Central memory CD4-positive, alpha-beta T cell (primary cell): ENCODE measurements at places on chromosomes 12 and 14.

- no peak for DNase-seq
Observed at GRCh38 chr14:104803912-104804410, 3.1 kb downstream of the ZBTB42 start.

DNA sequence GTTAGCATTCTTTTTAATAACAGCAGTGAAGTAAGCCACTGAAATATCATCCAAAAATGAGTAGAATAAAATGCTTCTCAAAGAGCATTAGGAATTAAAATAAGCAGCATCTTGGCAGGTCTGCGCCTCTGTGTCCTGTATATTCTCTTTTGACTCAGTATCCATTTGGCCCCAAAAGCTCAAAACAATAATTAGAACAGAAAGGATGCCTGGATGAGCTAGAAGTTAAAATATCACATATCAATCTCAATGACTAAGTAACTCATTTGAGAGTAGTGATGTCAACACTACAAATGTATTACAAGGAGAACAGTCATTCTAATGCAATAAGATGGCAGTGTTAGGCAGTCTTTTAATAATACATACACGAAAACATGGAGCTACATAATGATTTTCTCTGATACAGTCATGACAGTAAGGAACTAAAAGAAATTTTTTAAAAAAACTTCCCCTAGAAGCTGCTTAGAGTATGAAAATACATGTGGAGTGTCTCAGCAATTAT is 160.9 kb upstream of the ABCD2 start:
- DNase-seq, result no peak

GRCh38 chr14:55373784-55374705 is 37.6 kb downstream of the ATG14 start:
- peak; percentile 82 for DNase-seq

GRCh38 chr12:102939059-102939458 is 18.4 kb upstream of the ASCL1 start:
- DNase-seq, result no peak

GRCh38 chr12:50081096-50081808 is 3.9 kb upstream of the SMARCD1 start:
- no peak for DNase-seq

DNA sequence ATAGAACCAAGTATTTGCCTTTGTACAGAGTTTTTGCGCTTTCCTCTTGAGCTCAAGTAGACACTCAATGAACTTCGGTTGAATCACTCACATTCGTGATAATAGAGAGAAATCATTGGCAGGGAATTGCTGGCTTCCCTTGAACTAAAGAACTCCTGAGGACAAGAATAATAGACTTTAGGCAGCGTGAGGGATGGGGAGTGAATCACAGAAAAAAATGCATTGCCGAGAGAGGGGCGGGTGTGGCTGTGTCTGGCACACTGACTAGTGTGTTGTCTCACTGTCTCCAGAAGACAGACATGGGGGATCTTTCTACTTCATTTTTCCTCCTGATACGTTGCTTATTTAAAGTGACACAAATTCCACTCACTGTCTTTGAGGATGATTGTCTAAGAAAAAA is 805.2 kb downstream of the BCL11B start:
- no peak for DNase-seq

GRCh38 chr14:65954942-65955341 is 531.2 kb upstream of the CCDC196 start:
- DNase-seq, result no peak
